ENCODE measurements at places on chromosomes 11 and 22. TPM values are rescaled to one million over a fixed set of nuclear protein-coding genes. Genes with fewer than 3 reads are reported as not detected.

The OR52H1 gene
- total RNA-seq, result not detected

The OR10D3 gene
- total RNA-seq, result not detected

The NXPE2 gene
- total RNA-seq, result not detected

The SERHL2 gene
- 2.4 TPM for total RNA-seq

The ANO9 gene
- 0.08 TPM for total RNA-seq

The TNNT3 gene
- total RNA-seq, result 35.7 TPM

The TRIM49 gene
- not detected for total RNA-seq

The SELENOH gene
- total RNA-seq, result 88.4 TPM

The HBG1 gene
- total RNA-seq, result not detected

The NELL1 gene
- not detected for total RNA-seq

The SMIM38 gene
- not detected for total RNA-seq

The CBLIF gene
- total RNA-seq, result not detected

The KCNJ4 gene
- 16.6 TPM for total RNA-seq

The APOL6 gene
- total RNA-seq, result 4.7 TPM
